ENCODE measurements at places on chromosomes 12 and 14.

- DNase-seq: no peak
Measured at GRCh38 chr14:90191585-90191984, 64.8 kb upstream of the PSMC1 start.

- no peak for DNase-seq
Measured at GRCh38 chr12:53059434-53060063, 9.7 kb downstream of the TNS2 start.

- peak; percentile 65 for DNase-seq
Measured at GRCh38 chr14:22900081-22900799, 17.2 kb downstream of the REM2 start.

GRCh38 chr12:109497675-109498074 lies 20.2 kb downstream of the UBE3B start:
- DNase-seq: no peak

GRCh38 chr12:65765436-65765813 lies 58.9 kb upstream of the HMGA2 start:
- DNase-seq: no peak

- DNase-seq: no peak
Measured at GRCh38 chr14:101062065-101062450, 158.5 kb upstream of the RTL1 start.

DNA sequence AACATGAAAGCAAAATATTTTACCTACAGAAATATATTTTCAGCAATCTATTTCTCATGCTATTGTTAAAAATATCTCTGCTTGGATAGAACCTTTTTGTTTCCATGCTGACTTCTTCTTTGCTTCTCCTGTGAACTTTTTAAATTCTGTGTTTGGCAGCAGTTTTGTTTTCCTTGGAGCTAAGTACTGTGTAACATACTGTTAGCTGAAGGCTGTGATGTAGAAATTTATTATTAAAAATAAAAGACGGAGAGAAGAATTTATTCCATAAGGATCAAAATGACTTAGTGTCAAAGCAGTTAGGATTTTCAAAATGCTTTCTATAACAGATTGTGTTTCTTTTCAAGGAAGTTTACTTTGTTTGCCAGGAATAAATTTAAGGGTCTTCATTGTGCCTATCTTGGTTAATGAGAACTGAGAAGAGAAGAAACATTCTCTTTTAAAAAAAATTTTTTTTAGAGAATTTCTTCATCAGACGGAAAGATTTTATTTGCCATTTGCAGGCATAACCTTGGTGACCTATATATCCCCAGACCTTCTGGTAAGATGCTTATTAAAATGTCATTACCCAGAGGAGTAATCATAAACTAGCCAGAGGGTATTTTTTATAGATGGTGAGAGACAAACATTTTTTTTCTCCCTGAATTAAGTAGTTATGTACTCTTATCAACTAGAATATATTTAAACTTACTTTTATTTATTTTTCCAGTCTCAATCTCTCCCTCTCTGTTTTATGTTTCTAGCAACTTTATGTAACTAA lies 147.1 kb upstream of the SLCO1C1 start:
- no peak for DNase-seq

DNA sequence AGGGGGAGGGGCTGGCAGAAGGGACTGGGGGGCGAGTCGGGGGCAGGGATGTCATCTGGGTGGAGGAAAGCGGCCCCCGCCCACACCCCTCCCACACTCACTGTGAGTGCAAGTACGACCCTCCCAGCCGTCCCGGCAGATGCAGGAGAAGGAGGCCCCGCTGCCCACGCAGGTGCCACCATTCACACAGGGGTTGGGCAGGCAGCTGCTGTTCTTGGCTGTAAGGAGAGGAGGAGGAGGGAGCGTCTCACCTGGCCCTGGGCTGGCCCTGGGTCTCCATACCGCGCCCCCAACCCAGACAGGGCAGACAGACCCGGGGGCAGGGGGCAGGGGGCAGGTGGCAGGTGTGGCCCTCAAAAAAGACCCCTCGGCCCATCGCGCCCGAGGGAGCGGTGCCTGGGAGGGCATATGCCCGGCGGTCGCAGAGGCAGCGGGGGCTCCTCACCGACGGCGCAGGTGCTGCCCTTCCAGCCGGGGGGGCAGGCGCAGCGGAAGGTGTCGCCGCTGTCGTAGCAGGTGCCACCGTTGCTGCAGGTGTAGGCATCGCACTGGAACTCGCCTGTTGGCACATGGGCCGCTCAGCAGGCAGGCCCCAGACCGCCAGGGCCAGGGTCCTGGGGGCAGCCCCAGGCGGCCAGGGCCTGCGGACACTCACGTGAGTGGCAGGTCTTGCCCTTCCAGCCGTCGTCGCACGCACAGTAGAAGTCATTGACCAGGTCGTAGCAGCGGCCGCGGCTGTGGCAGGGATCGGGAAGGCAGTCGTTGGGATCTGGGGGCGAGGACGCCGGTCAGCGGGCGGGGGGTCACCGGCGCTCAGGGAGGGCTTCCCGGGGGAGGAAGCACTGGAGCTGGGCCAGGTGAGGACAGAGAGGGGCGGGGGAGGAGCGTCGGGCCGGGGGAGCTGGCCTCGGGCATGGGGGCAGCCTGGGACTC lies 20.6 kb downstream of the JAG2 start:
- no peak for DNase-seq

- peak; percentile 35 for DNase-seq
Measured at GRCh38 chr14:35403114-35403602, 1.4 kb downstream of the NFKBIA start.

GRCh38 chr12:53336181-53336681 lies at the start of gene SP7:
SP7 (minus strand) TSS chr12:53336354; CDS start chr12:53335646, 708 bp downstream.
- peak; percentile 32 for DNase-seq

- no peak for DNase-seq
Measured at GRCh38 chr14:56202256-56202655, 84.0 kb downstream of the PELI2 start.

DNA sequence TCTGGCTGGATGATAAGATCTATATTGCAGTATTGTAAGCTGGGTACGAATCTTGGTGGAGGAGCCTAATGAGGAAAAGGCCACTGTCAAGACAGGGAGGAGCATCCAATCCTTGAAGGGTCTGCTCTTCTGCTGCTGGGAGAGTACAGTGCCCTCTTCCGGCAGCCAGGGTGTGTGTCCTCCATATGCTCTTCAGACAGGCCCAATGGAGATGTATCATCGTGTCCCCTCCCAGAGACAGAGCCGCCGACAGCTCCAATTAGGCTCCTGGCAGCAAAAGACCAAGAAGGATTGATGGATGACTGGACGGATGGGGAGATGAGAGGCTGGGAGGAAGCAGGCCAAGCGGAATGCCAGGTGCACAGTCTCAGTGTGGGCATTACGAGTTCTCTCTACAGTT lies 51.6 kb upstream of the PIWIL1 start:
- no peak for DNase-seq

DNA sequence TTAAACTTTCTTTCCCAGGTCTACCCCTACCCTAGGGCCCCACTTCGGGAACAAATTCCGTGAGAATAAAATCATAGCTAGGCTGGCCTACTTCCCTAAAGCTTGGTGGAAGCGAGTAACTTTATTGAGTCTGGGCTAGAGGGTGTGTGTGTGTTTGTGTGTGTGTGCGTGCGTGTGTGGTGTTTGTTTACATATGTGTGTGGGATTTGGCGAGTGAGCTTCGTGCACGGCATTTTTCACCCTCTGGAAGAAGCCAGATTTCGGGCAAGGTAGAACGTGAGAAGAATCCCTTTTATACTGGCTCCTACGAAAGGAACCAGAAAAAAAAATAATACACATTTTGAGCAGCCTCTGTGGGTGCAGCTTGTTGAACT lies 7.5 kb upstream of the LHX5 start:
- DNase-seq: no peak

DNA sequence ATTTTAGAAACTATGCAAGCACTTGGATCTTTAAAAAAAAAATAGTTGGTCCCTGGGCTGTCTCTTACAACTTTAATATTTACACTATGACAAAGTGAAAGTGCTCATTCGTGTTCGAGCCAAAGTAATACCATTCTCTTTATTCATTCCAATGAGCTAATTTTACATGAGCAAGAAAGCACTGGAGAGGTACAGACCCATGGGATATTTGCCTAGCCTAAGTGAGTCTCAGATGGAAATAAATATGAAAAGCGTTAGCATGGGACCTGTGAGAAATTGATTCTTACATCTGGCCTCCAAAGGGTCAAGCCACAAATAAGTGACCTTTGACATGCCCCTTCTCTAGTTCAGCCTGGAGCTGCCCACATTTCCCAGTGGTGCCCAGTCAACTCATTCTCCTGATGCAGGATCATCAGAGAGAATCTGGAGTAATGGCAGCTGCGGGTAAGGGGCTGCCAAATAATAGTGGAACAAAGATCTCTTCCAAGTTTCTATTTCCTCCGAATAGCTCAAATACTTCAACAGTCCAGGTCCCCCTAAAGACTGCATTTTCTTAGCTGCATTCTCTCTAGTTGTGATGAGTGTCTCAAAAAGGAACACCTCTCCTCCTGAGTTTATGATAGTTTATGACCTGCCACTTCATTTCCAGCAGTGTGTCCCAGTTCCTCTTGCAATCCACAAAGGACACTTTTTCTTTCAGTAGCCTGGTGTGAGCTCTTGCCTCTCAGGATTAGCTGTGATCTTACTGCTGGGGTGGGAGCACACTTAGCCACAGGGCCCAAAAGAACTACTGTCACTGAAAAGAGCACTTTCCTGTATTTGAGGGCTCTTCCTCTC lies 208.2 kb downstream of the DAD1 start:
- no peak for DNase-seq

DNA sequence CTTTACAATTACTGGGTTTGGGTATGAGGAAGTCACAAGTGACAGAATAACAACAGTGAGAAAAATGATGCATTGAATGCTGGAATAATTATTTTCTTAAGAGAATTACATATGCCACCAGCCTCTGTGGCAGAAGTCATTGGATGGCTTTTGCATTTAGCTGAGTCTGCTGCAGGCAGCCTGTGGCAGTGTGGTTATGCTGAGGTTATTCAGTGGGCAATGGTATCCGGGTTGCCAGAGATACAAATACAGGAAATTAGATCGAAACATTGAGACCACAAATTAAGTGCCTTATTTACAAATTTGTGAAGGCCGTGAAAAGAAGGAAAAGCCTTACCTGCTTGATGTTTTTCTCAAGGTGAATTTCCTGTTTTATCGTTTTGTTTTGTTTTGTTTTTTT lies 1050.0 kb downstream of the GALC start:
- no peak for DNase-seq

DNA sequence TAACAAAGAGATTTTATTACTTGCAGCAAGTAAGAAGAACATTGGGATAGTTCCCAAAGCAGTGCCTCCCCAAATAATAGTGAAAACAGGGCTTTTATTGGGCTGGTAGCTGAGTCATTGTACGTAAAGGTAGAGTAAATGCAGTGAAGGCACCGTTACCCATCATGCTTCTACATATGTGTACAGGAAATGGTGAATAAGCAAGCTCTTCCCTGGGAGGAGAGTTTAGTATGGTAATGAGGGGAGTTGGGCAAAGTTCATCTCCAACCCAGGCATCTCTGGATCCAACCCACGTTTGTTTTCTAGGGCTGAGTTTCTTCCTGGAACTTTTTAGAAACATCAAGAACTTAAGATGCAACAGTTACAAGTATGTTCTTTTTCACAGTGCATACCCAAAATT lies 56.2 kb downstream of the KCNK13 start:
- DNase-seq: no peak

DNA sequence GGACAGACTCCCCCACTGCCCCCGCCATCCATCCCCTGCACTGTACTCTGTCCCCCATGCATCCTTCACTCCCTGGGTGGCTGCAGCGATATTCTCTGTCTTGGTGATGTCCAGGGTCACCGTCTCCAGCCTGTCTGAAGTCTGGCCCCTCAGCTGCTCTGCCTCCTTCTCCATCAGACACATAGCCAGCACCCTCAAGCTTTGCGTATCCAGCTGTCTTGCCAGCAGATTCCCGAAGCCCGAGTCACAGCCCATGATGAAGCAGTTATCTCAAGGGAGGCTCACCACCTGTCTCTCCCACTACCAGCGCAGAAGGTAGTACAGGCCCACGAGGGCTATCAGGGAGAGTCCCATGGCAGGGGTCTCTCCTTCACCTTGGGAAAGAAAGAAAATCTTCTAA lies 77.8 kb downstream of the HSD17B6 start:
- DNase-seq: no peak

DNA sequence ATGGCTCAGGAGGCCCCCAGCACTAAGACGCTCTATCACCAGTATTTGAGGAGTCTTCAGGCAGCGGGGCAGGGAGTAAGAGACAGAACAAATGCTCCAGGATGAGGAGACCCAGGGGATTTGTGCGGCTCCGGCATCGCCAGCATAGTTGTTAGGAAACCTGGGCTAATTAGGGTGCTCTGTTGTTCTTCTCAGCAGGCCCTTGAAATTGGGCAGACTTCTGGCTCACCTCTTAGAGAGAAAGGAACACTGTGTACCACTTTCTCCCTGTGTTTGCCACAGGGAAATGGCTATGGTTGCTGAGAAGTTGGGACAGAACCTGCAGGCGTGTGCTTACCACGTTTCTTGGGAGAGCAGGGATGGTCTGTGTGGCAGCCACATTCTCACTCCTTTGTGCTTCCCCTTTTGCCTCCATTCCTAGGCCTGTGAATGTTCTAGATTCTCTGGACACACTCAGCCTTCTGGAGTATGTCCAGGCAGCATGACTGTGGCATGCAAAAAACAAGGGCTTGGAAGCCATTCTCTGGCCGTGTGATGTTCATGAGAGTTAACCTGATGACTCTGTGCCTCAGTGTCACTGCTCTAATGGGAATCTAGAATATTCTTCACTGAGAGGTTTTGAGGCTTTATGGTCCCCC lies 109.0 kb downstream of the CHST11 start:
- DNase-seq: peak; percentile 34

GRCh38 chr12:42744539-42745182 lies 155.1 kb upstream of the PRICKLE1 start:
- no peak for DNase-seq

- DNase-seq: no peak
Measured at GRCh38 chr12:49708851-49709250, 1.6 kb upstream of the FMNL3 start.

- no peak for DNase-seq
Measured at GRCh38 chr12:41629611-41630010, 441.5 kb downstream of the PDZRN4 start.

DNA sequence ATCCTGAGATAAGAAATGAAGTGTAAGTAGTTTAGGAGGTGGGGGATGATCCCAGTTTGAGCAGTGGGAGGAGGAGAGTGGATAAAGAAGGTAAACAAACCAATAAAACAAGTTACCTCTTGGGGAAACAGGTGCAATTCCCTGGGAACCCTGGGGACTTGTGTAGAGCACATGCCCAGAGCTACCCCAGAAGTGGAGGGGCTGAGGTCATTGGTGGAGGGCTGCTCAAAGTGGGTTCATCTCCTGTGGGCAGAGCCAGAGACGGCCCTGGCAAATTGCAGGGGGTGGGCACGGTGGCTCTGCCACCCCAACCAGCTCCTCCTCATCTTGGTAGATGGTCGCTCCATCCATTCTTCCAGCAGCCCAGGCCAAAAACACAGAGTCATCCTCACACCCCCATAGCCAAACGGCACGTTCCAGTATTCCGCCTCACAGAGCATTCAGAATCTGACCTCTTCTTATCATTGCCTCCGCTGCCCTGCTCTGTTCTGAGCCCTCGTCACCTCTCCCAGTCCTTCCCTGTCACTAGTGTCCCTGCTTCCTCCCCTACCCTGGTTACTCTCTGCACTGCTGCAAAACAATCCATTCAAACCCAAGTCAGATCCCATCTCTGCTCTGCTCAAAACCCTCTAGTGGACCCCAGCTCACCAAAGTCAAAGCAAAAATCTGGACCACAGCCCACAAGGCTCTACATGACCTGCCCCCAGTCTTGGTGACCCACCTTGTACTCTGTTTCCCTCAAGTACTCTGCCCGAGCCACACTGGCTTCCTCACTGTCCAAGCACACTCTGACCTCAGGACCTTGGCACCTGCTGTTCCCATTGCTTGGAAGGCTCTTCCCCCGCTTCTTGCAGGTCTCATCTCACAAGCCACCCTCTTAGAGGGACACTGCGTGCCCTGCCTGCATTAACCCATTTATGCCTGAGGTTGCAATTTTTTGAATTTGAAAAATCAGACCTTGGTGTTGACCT lies 5.5 kb downstream of the CYP46A1 start:
- DNase-seq: no peak

Data from suppressor macrophage (primary cell).